ENCODE measurements at places on chromosomes 11 and 22.

- no peaks in the 10 kb centered on the region for H3K36me3 ChIP-seq
- H3K4me3 ChIP-seq = no peak overlapping the region
- H3K27me3 ChIP-seq = no peaks in the 10 kb centered on the region
- no peak for DNase-seq
- H3K27ac ChIP-seq = no peak overlapping the region
- H3K4me1 ChIP-seq = peaks cover 20% of the 10 kb centered on the region
Observed at GRCh38 chr11:61141601-61142028, 19.6 kb downstream of the VPS37C start.

- DNase-seq = no peak
- no peaks in the 10 kb centered on the region for H3K36me3 ChIP-seq
- peaks cover 43% of the 10 kb centered on the region for H3K27me3 ChIP-seq
Observed at GRCh38 chr22:50009251-50009650, 3.3 kb downstream of the IL17REL start.

GRCh38 chr11:72668629-72669347 is 5.4 kb downstream of the PDE2A start:
- no peak overlapping the region for H3K4me3 ChIP-seq
- H3K27ac ChIP-seq = no peak overlapping the region
- DNase-seq = no peak
- H3K36me3 ChIP-seq = no peaks in the 10 kb centered on the region
- no peaks in the 10 kb centered on the region for H3K4me1 ChIP-seq

DNA sequence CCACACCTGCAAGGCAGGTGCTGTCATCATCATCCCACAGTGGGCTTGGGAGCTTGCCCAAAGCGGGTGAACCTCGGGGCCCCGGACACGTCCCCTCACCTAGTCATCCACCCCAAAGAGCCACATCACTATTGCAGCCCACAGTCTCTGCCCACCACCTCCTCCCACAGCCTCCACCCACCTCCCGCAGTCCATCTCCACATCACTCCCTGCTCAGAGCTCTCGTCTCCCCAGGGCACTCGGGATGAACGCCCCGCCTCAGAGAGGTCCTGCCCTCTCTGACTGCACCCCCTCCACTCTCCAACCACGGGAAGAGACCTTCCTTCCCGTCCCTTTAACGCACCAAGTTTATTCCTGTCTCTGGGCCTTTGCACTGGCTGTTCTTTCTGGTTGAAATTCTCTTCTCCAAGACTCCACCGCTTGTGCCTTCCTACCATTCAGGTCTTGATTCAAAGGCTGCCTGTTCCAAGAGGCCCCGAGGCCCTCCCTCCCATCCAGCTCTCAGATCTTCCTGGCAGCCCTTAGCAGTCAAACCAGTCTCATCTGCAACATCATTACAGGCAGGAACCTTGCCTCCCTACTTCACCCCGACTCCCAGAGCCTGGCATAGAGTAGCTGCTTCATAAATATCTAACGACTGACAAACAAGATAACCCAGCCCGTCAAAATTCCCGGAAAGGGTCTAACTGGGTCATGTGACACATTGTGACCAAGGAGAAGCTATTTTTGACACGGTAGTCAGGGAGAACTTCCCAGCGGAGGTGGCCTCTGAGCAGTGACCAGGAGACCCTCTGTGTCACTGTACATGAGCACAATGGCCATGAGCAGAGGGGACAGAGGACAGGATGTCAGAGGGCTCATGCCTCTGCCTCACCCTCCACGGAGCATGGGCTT is 11.1 kb downstream of the KCNJ4 start:
- DNase-seq = no peak
- no peaks in the 10 kb centered on the region for H3K36me3 ChIP-seq
- H3K4me1 ChIP-seq = no peaks in the 10 kb centered on the region
- H3K27ac ChIP-seq = no peak overlapping the region

GRCh38 chr11:119533921-119534736 is 111.2 kb upstream of the THY1 start:
- H3K4me3 ChIP-seq = no peak overlapping the region
- H3K27me3 ChIP-seq = peaks cover 30% of the 10 kb centered on the region
- DNase-seq = peak; percentile 80
- no peak overlapping the region for H3K27ac ChIP-seq

- H3K36me3 ChIP-seq = no peaks in the 10 kb centered on the region
- H3K4me3 ChIP-seq = no peak overlapping the region
- H3K4me1 ChIP-seq = peaks cover 2% of the 10 kb centered on the region
- no peaks in the 10 kb centered on the region for H3K27me3 ChIP-seq
Observed at GRCh38 chr11:75597636-75598035, 35.6 kb downstream of the SERPINH1 start.

DNA sequence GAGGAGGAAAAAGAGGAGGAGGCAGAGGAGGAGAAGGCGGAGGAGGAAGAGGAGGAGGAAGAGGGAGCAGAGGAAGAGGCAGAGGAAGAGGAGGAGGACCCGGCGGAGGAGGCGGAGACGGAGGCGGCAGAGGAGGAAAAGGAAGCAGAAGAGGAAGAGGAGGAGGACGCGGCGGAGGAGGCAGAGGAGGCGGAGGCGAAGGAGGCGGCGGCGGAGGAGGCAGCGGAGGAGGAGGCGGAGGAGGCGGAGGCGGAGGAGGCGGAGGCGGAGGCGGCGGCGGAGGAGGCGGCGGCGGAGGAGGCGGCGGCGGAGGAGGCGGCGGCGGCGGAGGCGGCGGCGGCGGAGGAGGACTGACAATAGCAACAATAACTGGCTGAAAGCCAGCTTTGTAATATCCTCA is 616.6 kb downstream of the TBC1D22A start:
- H3K27ac ChIP-seq = no peak overlapping the region
- H3K4me1 ChIP-seq = no peaks in the 10 kb centered on the region
- no peak overlapping the region for H3K4me3 ChIP-seq
- H3K36me3 ChIP-seq = no peaks in the 10 kb centered on the region
- peaks cover 6% of the 10 kb centered on the region for H3K27me3 ChIP-seq

GRCh38 chr11:78532991-78533390 is 41.7 kb downstream of the NARS2 start:
- no peak overlapping the region for H3K27ac ChIP-seq
- no peak for DNase-seq
- H3K4me1 ChIP-seq = no peaks in the 10 kb centered on the region
- no peaks in the 10 kb centered on the region for H3K36me3 ChIP-seq

GRCh38 chr22:27107824-27108223 is 450.4 kb downstream of the MIAT start:
- DNase-seq = peak; percentile 91
- no peaks in the 10 kb centered on the region for H3K36me3 ChIP-seq
- H3K27ac ChIP-seq = no peak overlapping the region
- H3K4me3 ChIP-seq = no peak overlapping the region
- peaks cover 49% of the 10 kb centered on the region for H3K4me1 ChIP-seq

- H3K4me1 ChIP-seq = no peaks in the 10 kb centered on the region
- no peak overlapping the region for H3K27ac ChIP-seq
- H3K4me3 ChIP-seq = no peak overlapping the region
- no peaks in the 10 kb centered on the region for H3K36me3 ChIP-seq
- H3K27me3 ChIP-seq = peaks cover 39% of the 10 kb centered on the region
Observed at GRCh38 chr22:39738746-39739145, 154.8 kb downstream of the ENTHD1 start.

GRCh38 chr11:662689-663274 is 25.7 kb downstream of the DRD4 start:
- peak; percentile 77 for DNase-seq
- peaks cover 14% of the 10 kb centered on the region for H3K4me1 ChIP-seq
- H3K36me3 ChIP-seq = no peaks in the 10 kb centered on the region
- H3K27ac ChIP-seq = no peak overlapping the region
- no peaks in the 10 kb centered on the region for H3K27me3 ChIP-seq

DNA sequence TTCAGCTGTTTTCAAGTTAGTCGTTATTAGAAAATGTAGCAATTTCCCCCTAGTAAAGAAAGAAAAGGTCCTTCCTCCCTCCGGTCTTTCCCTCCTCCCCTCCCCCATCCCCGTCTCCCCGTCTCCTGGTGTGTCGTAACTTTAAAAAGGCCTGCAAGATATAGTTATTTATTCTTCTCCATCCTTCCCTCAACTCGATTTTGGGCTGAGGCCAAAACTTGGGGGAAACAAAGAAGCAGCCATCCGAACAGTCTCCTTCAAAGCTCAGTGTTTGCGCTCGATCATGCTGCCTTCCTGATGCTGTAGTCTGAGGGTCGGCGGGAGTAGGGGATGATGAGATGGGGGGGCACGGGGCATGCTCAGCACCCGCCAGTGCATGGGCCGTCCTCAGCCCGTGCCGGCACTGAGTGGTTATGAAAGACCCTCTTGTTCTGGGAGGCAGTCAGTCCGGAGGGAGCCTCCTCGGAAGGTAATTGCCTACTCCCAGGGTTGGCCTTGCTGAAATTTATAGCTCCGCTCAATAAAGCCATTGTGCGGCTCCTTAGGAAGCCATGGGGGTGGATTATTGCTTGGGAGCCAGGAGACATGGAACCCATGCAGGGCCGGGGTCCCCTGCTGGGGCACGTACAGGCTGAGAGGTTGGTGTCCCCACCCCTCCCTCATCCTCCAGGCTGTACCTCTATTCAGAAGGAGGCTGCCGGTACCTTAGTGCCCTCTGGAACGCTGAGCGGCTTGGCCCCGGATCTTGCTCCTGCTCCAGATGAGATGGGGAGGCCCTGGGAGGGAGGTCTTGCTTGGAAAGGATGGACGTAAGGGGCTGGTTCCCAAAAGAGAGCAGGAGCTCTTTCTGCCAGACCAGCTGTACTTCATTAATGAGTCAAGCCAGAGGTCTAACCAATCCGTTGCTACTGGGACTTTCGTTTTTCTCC is 212.7 kb upstream of the CADM1 start:
- H3K27ac ChIP-seq = no peak overlapping the region
- no peak for DNase-seq
- H3K36me3 ChIP-seq = no peaks in the 10 kb centered on the region
- H3K27me3 ChIP-seq = no peaks in the 10 kb centered on the region
- H3K4me3 ChIP-seq = no peak overlapping the region
- no peaks in the 10 kb centered on the region for H3K4me1 ChIP-seq

DNA sequence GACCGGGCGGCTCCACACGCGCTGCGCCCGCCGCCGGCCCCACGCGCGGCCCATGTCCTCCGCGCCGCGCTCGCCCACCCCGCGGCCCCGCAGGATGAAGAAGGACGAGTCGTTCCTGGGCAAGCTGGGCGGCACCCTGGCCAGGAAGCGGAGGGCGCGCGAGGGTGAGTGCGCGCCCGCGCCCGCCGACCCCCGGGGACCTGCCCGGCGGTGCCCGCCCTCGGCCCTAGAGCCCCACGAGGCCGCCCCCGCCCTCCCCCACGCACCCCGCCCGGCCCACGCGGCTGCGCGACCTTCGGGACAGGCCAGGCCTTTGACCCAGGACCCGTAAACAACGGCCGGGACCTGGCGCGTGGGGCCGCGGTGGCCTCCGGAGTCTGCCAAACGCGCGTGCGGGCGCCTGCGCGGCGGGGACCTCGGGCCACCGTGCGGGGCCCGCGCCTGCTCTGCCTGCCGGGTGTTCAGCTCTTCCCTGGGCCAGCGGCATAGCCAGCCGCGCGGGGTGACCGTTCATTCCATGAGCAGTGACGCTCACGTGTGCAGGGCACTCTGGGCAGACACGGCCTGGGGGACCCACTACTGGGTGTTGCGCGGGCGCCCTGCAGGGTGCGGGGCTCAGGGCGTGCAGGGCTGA is at the start of gene PARVB:
TSS of gene PARVB (plus strand) at position 15 of the 634 bp plus-strand sequence. CDS start at position 53, 38 bp downstream.
- H3K27me3 ChIP-seq = no peaks in the 10 kb centered on the region
- DNase-seq = peak; percentile 71
- peak within 1 kb of the TSS; percentile 99 for H3K27ac ChIP-seq
- H3K36me3 ChIP-seq = no peaks in the 10 kb centered on the region
- H3K4me3 ChIP-seq = peak within 1 kb of the TSS; percentile 89

DNA sequence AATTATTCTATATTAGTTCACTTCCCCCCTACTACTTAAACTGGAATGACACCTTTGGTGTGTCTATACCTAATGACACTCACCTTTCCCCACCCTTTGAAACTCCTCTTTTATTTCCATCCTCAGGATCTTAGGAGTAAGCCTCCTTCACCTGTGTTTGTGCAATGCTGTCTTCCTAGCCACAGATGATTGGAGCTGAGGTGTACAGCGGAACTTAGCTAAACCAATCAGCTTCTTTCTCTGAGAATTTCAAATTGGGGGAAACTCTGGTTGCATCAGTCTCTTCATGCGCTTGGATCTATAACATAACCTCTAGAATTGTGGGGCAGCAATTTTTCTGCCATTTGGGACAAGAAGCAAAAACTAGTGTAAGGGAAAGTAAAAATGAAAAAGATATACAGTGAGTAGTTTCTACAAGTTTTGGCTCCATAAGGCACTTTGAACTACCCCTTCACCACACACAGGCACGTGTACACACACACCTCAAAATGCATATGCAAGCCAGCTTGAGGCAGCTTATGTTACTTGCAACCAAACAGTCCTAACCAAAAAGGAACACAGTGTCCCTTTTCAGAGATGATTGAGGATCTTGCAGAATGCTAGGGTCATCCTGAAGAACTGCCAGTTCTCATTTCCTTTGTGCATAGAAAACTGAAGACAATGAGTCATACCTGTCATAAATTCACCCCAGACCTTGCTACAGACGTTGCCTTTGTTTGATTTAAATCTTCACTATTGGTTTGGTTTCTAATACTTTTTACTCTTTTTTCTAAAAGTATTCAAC is 36.0 kb upstream of the LDLRAD3 start:
- H3K36me3 ChIP-seq = no peaks in the 10 kb centered on the region
- peak; percentile 17 for DNase-seq
- no peak overlapping the region for H3K4me3 ChIP-seq
- H3K27me3 ChIP-seq = no peaks in the 10 kb centered on the region
- no peak overlapping the region for H3K27ac ChIP-seq

DNA sequence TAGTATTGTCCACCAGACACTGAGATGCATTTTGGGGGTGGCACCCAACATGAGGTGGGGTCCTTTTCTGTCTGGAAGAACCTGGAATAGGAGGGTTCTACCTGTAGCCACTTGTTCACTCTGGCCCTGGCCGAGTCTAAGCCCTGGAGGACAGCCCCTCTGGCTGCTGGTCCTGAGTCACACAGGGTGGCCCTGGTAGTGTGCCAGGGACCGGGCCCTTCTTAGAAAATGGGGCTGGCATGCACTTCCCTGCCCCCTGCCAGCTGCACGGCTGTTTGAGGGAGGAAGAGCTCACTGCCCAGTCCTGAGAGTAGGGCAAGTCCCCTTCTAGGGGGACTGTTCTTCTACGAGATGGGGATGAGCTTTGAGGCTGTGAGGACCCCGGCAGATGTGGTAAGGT is 2.2 kb downstream of the PLCB3 start:
- H3K36me3 ChIP-seq = no peaks in the 10 kb centered on the region
- no peak overlapping the region for H3K27ac ChIP-seq
- H3K27me3 ChIP-seq = no peaks in the 10 kb centered on the region
- peak; percentile 46 for DNase-seq
- H3K4me3 ChIP-seq = no peak overlapping the region

DNA sequence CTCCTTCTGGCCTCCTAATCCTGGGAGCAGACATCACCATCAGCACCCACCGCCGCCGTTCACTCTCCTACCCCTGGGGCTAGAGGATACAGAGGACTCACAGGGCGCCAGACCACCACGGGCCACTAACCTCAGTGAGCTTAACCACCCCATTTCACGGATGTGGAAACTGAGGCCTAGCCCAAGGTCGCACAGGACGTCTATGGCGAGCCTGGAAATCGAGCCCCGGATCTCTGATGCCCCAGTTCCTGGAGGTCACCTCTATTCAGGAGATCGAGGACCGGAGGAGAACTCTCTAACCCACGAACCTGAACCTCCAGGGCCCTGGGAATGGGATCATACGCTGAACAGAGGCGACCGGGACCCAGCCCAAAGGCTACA is 349 bp downstream of the TIMM10 start:
- no peaks in the 10 kb centered on the region for H3K36me3 ChIP-seq
- peak overlapping the region; percentile 90 for H3K4me3 ChIP-seq
- DNase-seq = no peak
- H3K27ac ChIP-seq = peak overlapping the region; percentile 19
- H3K4me1 ChIP-seq = 0 out of 2 replicates have a peak, but pooled peaks cover 5% of the 10 kb centered on the region
- H3K27me3 ChIP-seq = no peaks in the 10 kb centered on the region

- H3K4me3 ChIP-seq = no peak overlapping the region
- no peaks in the 10 kb centered on the region for H3K36me3 ChIP-seq
- no peaks in the 10 kb centered on the region for H3K27me3 ChIP-seq
- H3K27ac ChIP-seq = no peak overlapping the region
- H3K4me1 ChIP-seq = no peaks in the 10 kb centered on the region
Observed at GRCh38 chr11:15750535-15751308, 605.6 kb downstream of the SOX6 start.

Data from GM23248 (cell line).